ENCODE measurements at places on chromosomes 3 and 15.

DNA sequence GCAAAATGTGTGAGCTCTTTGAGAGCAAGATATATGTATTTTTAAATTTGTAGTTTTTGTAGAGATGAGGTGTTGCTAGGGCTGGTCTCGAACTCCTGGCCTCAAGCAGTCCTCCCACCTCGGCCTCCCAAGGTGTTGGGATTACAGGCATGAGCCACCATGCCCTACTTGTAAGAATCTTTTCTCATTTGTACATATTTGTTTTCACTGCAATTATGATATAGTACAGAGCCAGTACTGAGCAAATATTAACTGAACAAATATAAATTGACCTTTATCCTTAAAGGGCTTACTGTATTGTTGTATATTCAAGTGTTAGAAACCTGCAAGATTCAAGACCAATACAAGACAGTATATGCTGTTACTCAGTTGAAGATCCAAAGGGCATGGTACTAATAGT lies 53.4 kb downstream of the GTF2E1 start:
- DNase-seq, result no peak

DNA sequence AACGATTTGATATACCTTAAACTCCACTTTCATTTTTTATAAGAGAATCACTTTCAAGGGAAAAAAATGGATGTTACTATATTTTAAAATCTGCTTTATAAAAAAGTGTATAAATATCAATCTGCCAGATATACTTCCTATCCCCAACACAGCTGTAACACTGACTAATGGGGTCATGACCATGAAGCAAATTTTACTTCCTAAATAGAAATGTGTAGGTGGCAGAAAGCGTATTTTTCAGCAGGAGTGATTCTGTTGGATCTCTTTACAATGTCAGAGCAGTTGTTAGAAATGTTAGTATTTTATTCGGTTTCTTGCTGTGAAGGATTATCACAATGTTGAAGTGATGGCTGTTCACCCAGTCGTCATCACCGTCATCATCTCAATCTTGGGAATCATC lies 5.5 kb upstream of the C15orf40 start:
- DNase-seq, result no peak

DNA sequence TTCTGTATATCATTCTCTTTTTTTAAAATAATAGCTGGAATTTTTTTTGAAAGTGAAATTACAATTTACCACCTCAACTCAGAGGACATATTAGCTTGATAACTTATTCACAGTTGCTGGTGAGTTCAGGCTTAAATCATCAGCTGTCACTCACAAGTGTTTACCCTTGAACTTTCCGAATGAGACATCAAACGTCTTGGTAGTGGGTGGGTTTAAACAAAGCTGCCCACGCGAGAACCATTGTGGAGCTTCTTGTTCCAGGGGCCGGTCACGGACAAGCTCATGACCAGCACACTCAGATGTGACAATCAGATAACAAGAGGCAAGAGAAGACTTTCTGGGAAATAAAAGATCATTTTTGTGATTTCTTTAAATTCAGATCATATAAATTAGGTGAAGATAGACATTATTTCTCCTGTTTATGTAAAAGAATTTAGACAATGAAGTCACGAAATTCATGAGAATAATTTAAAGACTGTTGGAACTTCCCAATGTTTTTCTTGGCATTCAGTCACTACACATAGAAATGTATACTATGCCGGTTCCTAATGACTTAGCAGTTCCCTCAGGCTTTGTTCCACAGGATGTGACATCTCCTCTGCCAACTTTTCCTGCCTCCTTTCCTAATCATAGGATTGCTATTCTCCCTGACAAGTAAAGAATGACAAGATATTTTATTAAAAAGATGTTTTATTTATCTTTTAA lies 29.3 kb downstream of the BTD start:
- DNase-seq, result no peak

DNA sequence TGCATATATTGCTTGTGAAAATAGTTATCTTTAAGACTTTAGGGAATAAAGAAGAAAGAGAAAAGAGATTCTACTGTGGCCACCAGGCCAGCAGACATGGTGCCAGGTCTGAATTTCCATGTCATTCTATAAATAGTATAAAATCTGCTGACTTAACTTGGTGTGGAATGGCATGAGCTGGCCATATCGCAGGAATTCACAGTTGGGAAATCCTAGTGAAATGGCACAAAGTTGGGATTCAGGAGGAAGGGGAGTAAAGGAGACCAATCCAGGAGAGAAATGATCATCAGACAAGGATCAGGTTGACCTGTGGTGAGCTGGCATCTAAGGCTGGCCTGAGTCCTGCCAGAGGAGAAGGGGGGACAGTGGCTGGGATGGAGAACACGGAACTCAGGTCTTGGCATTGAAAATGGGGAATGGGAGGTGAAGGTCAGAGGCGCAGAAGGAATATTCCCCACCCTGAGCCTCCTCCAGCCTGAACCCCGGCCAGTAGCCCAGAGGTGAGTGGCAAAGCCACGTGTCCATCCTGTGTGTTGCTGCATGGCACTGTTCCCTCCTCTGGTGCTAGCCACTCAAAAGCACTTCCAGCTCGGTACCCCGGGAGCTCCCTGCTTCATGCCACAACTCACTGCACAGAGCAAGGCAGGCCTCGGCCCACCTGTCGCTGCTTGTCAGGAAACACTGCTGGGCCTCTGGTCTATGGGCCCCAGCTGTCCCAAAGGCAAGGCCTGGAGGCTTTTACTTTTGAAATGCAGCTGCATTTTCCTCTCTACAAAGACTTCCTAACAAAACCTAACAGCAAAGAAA lies 51.4 kb downstream of the SSUH2 start:
- DNase-seq, result no peak

GRCh38 chr15:48062148-48062872 lies 58.5 kb upstream of the SLC24A5 start:
- DNase-seq, result peak; percentile 71

DNA sequence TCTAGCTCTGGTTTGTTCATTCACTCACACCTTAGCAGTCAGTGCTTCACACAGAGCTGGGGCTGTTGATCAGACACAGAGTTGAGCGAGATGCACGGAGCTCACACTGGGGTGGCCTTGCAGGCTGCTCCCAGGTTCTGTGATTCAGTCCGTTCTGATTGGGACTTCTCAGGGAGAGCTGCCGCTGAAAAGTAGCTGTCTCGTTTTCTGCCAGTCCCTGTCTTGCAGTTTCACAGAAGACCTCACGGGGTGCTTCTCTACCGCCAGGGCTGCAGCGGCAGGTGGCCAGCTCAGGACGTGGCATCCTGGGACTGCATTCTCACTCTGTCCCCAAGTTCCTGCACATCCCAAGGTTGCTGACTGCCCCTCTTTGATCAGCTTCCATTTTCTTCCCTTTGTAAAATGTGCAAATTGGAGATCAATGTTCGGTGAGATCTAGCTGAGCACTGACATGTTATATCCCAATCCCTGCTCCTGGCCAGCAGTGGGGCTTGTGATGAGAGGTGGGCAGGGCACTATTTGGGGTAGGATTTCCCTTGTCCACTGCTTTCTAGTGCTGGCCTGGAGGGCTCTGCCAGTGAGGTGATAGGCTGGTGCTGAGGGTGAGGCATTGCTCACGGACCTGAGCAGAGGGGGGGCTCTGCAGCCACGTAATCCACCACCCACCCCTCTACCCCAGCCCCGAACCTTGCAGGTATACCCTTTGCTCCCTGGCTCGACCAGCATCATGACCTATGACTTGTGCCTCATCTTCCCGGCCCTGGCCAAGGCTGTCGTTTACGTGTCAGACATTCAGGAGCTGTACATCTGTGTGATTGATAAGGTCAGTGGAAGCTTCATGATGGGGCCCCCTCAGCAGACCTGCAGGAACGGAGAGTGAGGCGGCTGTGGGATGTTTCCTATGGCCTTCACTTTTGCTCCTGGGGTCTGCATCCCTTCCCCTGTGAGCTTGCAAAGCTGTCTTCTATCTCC lies 5.3 kb upstream of the TXNRD3 start:
- DNase-seq, result no peak

DNA sequence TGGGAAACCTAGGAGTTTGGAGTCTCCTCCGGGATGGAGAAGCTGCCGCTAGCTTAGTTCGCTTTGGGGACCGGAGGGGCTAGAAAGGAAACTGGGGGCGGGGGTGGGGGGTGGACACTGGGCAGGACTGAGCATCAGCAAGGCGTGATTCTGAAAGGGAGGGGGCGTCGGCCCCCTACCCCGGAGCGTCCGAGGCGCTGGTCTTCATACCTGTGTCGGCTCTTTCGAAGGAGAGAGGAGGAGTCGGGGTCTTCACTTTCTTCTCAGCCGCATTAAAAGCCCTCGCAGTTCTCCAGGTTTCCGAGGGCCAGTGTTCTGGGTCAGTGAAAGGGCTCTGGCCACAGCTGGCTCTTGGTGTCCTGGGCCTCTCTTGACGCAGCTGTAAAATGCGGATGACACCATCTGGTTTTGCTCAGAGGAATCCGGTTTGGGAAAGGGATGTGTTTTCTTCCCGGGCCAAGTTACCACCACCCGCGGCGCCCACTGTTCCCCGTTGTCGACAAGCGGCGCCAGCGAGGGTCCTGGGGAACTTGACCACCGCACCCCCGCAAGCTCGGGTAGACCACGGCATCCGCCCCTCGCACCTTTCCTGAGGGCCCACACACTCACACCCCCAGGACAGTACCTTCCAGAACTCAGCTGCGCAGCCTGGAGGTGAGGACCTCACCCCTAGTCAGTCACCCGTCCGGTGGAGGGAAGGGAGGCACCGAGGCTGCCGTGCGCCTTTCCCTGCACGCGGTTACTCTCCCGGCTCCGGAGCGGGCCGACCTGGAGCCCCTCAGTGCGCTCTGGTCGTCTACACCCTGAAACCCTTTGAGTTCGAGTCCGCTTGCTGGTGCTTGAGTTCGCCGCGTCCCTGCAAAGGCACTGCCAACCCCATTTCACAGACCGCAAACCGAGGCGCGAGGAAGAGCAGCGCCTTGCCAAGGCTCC lies 660 bp downstream of the CCK start:
- DNase-seq, result no peak

GRCh38 chr3:42846685-42847522 lies 28.8 kb downstream of the CYP8B1 start:
- DNase-seq, result no peak

- DNase-seq, result no peak
These were observed 39.8 kb downstream of the CMTM7 start for GRCh38 chr3:32431481-32431880.

GRCh38 chr3:134905647-134905935 lies 110.5 kb downstream of the EPHB1 start:
- no peak for DNase-seq

GRCh38 chr3:66227915-66228314 lies 7.1 kb downstream of the SLC25A26 start:
- no peak for DNase-seq

- no peak for DNase-seq
These were observed 68.0 kb downstream of the CHL1 start for GRCh38 chr3:264394-265156.

GRCh38 chr3:155202626-155203025 lies 90.9 kb downstream of the STRIT1 start:
- DNase-seq, result no peak

- no peak for DNase-seq
These were observed 4.5 kb upstream of the SEMA3B start for GRCh38 chr3:50264383-50264963.

DNA sequence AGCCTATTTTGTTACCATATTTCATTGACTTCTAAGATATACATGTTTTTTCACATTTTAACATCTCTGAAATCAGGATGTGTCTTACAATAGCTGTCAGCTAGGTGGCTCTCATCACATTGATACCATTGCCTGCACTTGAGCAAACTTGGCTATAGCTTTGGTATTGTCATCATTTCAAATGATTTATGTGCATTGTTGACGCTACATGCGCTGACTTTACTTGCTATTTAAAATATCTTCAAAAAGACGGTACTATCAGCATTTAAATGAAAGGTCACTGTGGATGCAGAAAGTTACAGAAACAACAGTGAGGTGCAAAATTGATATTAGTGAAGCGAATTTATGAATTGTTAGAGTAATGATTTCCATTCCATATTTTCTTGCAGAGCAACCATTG lies 54.0 kb upstream of the ABHD2 start:
- peak; percentile 1 for DNase-seq

GRCh38 chr3:61530355-61530754 lies 31.0 kb upstream of the PTPRG start:
- DNase-seq, result peak; percentile 32

DNA sequence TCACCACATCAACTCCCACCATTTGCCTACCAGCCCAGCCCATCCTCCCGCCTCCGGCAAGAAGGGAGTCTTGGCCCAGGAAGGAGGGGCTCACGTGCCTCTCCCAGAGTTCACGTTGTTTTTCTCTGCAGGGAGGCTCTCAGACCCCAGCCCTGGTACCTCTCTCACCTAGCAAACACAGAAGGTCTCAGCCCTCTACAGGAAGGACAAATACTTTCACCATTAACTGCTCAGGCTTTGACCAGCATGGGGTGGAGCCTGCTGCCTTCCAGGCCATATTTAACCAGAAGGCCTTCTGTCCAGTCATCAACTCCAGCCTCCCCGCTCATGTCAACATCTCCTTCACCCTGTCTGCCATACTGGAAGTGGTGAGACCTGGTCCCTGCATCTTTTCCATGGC lies 19.0 kb upstream of the HTR3E start:
- DNase-seq, result no peak

- no peak for DNase-seq
These were observed 5.5 kb downstream of the AP3S2 start for GRCh38 chr15:89888214-89888804.

GRCh38 chr15:85704066-85704465 lies 90.7 kb downstream of the KLHL25 start:
- DNase-seq, result no peak

All from NCI-H1092 treated with DMSO at 0.1 percent for 48 hours (cell line).